Esophagus squamous epithelium (tissue), 5 donors: ENCODE measurements at places on chromosomes 1 and 21.

- peak overlapping the region; percentile 84 for H3K27ac ChIP-seq
- H3K4me1 ChIP-seq = peaks cover 7% of the 10 kb centered on the region
- H3K36me3 ChIP-seq = no peaks in the 10 kb centered on the region
- H3K27me3 ChIP-seq = no peaks in the 10 kb centered on the region
Observed at GRCh38 chr1:167455786-167456446, 62.4 kb downstream of the CD247 start.

DNA sequence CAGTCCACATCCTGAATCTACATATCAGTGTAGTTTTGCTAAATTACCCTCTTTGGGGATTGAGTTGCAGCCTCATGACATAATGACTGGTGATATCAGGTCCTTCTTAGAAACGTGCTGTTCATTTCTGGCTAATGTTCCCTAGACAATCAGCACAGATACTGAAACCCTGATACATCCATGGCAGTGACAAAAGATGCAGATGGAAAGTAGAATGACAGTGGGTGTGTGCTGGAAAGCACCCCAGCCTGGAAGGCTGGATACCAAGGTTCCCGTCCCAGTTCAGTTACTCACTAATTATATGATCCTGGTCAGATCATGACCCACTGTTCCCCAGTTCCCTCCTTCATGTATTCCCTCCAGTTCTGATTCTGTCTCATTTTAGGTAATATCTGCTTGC lies 198.2 kb upstream of the FGGY start:
- no peaks in the 10 kb centered on the region for H3K4me1 ChIP-seq
- H3K36me3 ChIP-seq = no peaks in the 10 kb centered on the region
- no peak for DNase-seq
- H3K4me3 ChIP-seq = no peak overlapping the region
- H3K27me3 ChIP-seq = no peaks in the 10 kb centered on the region

GRCh38 chr1:26785611-26786436 lies 1.9 kb upstream of the PIGV start:
- peaks cover 24% of the 10 kb centered on the region for H3K36me3 ChIP-seq
- H3K4me3 ChIP-seq = peak overlapping the region; percentile 80
- no peak for DNase-seq
- peaks cover 73% of the 10 kb centered on the region for H3K4me1 ChIP-seq
- peak overlapping the region; percentile 98 for H3K27ac ChIP-seq

- no peaks in the 10 kb centered on the region for H3K36me3 ChIP-seq
- no peak overlapping the region for H3K27ac ChIP-seq
- no peaks in the 10 kb centered on the region for H3K27me3 ChIP-seq
- no peaks in the 10 kb centered on the region for H3K4me1 ChIP-seq
- DNase-seq = no peak
- H3K4me3 ChIP-seq = no peak overlapping the region
Observed at GRCh38 chr1:118914379-118915161, 73.6 kb downstream of the TBX15 start.
